ENCODE measurements at places on chromosomes 5 and 9.

DNA sequence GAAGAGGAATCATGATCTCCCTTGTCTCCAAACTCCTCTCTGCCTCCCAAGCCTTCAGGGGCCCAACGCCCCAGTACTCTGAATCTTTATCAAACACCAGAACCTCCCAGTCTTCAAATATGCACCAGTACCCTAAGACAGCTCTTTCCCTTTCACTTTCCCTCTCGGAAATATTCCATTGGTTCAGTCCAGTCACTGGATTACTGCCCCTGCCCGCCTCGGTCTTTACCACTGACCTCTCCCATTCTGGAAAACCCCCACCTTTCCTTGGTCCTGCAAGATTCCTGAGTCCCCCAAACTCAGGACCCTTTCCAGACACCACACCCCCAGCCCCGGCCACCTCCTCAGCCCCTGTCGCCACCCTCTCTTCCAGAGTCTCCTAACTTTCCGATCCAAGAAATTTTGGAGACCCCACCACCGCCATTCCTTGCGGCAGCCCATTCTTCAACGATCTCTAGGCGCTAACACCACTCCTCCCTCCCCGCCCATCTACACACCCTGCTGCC, 674 bp downstream of the C5orf15 start:
- peak; percentile 17 for DNase-seq

- no peak for DNase-seq
Observed at GRCh38 chr9:134722120-134722701, 80.6 kb downstream of the COL5A1 start.

DNA sequence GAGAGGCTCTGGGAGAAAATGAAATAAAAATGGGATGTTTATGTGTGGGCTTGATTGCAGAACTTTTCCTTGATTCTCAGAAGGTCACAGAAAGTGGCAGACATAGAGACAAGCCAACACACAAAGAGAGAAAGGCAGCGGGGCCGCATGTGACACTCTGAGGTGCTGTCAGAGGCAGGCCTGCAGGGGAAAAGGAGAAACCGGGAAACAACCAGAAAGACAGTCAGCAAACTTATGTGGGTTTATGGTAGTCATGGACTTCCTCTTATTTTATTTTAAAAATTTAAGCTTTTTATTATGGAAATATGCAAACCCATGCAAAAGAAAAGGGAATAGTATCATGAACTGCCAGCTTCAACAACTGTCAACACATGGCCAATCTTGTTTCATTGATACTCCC, 16.3 kb upstream of the IGFBPL1 start:
- no peak for DNase-seq

- peak; percentile 79 for DNase-seq
Observed at GRCh38 chr9:121285835-121286687, 18.1 kb downstream of the GSN start.

DNA sequence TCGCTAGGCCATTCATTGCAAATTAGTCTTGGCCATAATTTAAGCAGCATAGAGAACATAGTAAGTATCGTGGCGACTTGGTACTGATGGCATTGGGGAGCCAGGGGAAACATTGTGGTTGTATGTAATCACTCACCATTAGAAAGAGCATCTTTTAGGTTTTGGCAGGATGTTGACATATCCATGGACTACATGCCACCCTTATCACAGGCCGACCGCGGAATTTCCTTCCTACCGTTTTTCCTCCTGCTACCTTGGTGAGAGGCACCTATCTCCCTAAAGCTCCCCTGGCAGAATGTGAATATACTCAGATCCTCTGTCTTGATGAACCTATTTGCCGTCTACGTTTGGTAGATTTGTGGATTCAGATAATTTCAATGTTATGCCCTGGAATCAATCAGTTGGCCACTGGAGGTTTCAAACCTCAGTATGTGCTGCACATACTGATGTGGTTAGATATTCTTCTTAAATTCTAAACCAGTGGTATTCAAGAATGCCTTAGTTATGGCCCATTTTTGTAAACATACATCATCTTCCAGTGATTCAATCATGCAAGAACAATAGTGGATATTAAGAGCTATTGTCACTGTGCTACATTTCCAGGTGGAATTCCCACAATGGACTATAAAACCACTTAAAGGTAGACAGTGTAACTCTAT, 271.0 kb upstream of the HAPLN1 start:
- DNase-seq, result peak; percentile 36

- DNase-seq, result no peak
Observed at GRCh38 chr9:121562301-121562700, 62.7 kb upstream of the GGTA1 start.

Data from fibroblast of skin of right biceps (primary cell).